ENCODE measurements at places on chromosomes 3 and 15. TPM values are rescaled to one million over a fixed set of nuclear protein-coding genes. Genes with fewer than 3 reads are reported as not detected.

Gene PLA2G4E
- total RNA-seq = not detected

Gene DHFR2
- total RNA-seq = 7.1 TPM

Gene TOP2B
- 128 TPM for total RNA-seq

Gene NR2F2
- total RNA-seq = not detected

Gene FILIP1L
- total RNA-seq = 0.35 TPM

Gene PRRT3
- 8.6 TPM for total RNA-seq

Gene PTH1R
- not detected for total RNA-seq

Gene C3orf49
- total RNA-seq = not detected

Gene CCK
- not detected for total RNA-seq

Gene GABRA5
- total RNA-seq = not detected

Gene DUOX2
- total RNA-seq = not detected

Gene PATL2
- total RNA-seq = 8.6 TPM

Gene DNAJC17
- total RNA-seq = 39.8 TPM

Gene EDC3
- total RNA-seq = 55.7 TPM

Gene GUCA1C
- total RNA-seq = not detected

Gene SAMD7
- total RNA-seq = not detected

Gene SNRPN
- 66.7 TPM for total RNA-seq

Gene GTPBP8
- total RNA-seq = 31.6 TPM

Gene FBXL2
- total RNA-seq = not detected

Gene ISG20
- total RNA-seq = 110 TPM

Gene RAB11A
- 130 TPM for total RNA-seq

Gene ZNF385D
- not detected for total RNA-seq

Gene FAM43A
- total RNA-seq = 4.1 TPM

Gene NCK1
- total RNA-seq = 27.7 TPM

Gene RAF1
- total RNA-seq = 79.8 TPM

Gene SEMA3B
- total RNA-seq = 1.2 TPM

Gene DZIP3
- total RNA-seq = 16.2 TPM

Gene SLC24A5
- not detected for total RNA-seq
